Stimulated activated CD4-positive, alpha-beta T cell treated with anti-CD3 and anti-CD28 coated beads, Interleukin-2, amount 100 ng/mL, for 48 hours (primary cell): ENCODE measurements at places on chromosomes 7 and 10.
A peak's percentile ranks its signal among the peaks of the same experiment; 100 is the strongest.

GRCh38 chr10:24249829-24250415 lies 41.0 kb downstream of the KIAA1217 start:
- no peak for DNase-seq

DNA sequence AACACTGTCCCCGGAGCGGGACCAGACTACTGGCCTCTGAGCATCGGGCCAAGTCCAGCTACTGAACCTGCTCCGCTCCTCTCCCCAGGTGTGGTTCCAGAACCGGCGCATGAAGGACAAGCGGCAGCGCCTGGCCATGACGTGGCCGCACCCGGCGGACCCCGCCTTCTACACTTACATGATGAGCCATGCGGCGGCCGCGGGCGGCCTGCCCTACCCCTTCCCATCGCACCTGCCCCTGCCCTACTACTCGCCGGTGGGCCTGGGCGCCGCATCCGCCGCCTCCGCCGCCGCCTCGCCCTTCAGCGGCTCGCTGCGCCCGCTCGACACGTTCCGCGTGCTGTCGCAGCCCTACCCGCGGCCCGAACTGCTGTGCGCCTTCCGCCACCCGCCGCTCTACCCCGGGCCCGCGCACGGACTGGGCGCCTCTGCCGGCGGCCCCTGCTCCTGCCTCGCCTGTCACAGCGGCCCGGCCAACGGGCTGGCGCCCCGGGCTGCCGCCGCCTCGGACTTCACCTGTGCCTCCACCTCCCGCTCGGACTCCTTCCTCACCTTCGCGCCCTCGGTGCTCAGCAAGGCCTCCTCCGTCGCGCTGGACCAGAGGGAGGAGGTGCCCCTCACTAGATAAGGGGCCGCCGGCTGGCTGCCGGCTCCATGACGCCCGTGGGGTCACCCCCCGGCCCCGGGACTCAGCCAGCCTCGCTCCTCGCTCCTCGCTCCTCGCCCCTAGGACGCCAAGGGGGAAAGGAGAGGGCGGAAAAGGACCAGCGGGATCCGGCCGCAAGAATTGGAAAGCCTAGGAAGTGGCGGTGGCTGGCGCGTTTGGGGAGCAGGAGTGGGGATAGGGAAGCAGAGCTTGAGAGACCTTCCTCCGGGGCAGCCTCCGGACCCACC lies 3.4 kb downstream of the EVX1 start:
- DNase-seq, result no peak

DNA sequence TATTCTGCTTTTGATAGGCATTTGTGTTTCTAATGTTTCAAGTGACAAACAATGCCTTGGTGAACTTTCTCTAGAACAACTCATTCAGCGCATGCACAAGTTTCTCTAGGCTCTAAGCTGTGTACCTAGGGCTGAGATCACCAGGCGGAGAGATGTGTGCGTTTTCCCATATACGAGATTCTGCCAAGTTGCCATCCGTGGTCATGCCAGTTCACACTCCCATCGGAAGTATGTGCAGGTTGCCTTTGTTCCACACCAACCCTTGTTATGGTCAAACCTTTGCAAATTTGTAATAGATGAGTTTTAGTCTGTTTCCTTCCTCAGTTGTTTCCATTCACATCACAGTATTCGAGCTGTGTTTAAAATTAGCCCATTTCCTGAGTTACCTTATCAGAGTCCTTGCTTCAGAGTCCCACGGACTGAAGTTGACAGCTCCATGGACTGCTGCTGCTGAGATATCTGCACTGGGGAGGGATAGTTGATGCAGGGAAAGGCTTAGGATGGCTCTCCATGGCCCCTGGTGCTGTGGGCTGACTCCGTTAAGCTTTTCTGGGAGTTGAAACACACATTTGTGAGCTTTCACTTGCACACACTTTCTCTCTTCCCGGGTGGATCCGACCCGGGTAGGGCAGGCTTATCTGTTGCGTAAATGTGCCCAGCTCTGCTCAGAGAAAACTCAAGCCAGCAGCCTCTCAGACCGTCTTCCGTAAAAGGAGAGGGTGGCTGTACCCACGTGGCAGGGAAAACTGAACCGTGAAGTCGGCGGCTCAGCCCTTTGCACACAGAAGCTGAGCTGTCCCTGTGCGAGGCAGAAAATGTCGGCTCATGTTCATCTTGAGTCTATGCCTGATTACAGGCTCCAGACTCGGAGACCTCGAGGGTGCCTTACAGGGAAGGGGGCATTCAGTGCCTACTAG lies 49.4 kb downstream of the HK1 start:
- no peak for DNase-seq

- DNase-seq, result no peak
Measured at GRCh38 chr10:106857728-106858127, 306.8 kb downstream of the SORCS1 start.

GRCh38 chr10:120600871-120601649 lies 144.0 kb downstream of the PLPP4 start:
- no peak for DNase-seq

DNA sequence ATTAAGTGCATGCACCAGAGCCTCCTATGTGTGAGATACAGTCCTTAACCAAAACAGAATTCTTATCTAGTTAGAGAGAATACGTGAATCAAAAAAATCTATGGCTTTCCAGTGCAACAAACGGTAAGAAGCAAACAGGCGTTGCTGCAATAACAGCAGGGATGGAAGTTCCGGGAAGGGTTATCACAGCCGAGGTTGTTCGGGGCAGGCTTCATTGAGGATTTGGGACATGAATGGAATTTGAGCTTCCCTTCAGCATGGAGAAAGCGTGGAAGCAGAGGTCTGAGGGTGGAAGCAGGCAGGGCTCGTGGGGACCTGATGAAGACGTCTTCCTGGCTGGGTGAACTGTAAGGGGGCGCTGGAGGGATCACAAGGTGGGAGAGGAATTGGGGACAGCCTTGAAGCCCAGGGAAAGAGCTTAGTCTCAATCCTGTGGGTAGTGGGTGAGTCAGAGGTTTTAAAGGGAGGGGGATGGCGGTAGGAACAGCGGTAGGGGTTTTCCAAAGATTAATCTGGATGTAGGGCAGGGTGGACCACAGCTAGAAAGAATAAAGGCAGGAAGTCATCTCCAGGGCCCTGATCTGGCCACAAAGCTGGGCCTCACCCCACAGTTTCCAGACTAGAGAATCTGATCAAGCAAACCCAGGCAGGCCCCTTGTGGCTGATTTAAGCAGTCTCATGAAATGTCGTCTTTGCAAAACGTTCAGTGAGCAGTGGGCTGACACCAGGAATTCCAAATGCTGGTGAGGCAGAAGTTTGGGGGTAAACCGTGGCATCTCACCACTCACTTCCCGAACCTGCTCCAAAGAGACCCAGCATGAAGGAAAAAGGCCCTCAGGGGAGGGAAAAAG lies 65.1 kb downstream of the CALML3 start:
- DNase-seq, result no peak

- no peak for DNase-seq
Measured at GRCh38 chr7:36781011-36781738, 56.9 kb upstream of the AOAH start.

DNA sequence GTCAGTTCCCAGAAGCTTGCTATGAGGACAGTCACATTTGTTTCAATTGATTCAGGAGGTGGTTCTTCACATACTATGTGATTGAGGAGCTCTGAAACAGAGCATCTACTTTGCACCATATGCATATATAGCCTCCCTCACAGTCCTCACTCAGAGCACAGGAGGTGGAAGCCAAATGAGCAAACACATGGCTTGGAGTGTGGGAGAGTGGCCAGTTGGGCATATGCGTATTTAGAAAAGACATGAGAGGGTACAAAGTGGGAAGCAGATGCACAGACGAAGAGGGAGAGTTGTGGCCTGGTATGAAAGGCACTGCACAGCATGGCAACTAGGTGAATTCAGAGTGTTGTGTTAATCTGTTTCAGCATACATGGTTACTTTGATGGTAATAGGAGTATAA lies 165.6 kb downstream of the COL28A1 start:
- no peak for DNase-seq

DNA sequence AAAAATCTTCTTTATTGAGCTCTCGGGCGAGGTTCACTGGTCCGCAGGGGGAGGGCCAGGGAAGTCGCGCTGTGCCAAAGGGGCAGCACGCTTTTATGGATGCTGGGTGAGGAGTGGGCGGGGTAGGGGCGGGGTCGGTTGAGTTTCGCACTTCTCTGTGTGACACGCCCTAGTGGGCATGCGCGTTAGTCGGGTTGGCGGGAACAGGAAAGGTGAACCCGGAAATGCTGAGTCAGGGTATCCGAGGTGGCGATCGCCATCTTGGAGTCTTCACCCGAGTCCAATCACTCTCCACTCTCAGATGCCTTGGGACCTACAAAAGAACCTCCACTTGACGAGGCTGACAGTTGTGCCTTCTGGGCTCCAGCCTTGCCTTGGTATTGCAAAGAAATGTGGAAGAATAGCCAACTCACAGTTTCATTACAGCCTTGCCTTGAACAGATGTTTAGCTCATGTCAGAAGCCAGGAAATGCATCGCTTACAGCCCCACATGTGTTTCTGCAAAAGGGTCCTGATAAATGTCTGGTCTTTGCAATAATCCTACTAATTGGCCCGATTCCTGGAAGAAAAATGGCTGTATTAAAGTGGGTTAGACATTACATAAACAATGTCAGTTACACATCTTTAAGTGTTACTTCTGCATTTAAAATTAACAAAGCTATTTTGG lies 64.1 kb downstream of the AHR start:
- DNase-seq, result no peak

GRCh38 chr7:6092953-6093354 lies 61.8 kb downstream of the ANKRD61 start:
- no peak for DNase-seq

DNA sequence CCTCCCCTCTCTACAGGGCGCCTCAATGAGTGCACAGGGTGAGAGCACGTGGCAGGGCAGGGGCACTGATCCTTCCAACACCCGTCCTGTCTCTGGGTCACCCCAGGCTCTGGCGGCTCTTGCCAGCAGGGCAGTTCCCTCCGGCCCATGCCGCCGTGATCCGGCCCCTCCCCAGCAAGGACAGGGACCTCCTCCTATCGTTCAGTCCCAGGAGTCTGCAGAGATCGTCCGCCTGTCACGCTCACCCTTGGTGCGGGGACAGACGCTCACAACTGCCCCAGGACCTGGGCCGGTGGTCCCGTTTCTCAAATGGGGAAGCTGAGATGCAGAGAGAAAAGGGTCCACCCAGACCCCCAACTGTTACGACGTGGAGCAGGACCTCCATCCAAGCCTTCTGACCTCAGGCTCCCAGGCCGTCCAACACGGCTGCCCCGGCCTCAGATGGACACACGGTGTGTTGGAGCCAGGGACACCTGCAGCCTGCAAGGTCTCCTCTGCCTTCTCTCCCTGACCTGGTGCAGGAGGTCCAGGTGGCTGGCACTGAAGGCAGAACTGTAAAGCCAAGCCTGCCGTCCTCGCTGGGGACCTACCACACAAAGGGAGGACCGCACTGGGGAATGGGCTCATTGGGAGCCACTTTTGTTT lies 248.9 kb downstream of the ELFN1 start:
- no peak for DNase-seq

DNA sequence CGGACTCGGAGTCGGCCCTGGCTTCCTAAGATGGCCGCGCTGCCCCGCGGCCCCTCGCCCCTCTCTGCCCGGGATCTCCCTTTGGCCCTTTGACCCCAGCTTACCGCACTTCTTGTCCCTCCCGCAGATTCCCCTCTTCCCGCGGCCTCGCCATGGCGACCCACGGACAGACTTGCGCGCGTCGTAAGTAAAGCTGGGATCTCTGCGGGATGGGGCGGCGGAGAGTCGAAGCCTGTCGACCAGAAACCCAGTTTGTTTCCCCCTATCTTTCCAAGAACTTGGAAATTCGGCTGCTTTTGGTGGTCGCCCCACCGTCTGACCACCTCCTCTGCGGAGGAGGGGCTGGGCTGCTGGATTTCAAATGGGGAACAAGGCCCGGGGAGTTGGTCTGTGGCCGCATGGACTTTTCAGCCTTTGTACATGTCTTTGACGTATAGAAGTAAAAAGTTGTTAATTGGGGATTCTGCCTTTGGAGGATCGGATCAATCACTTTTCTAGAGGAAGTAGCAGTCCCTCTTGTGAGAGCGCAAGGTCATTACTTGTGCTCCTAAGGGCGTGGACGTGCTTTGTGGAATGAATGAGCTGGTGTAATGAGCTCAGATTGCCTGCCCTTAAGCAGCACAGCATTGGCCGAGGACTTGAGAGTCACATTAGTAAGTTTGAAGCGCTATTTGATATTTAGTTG lies 553 bp downstream of the VDAC2 start:
- DNase-seq, result peak; percentile 9

GRCh38 chr7:365593-365992 lies 75.6 kb downstream of the FOXL3 start:
- no peak for DNase-seq

DNA sequence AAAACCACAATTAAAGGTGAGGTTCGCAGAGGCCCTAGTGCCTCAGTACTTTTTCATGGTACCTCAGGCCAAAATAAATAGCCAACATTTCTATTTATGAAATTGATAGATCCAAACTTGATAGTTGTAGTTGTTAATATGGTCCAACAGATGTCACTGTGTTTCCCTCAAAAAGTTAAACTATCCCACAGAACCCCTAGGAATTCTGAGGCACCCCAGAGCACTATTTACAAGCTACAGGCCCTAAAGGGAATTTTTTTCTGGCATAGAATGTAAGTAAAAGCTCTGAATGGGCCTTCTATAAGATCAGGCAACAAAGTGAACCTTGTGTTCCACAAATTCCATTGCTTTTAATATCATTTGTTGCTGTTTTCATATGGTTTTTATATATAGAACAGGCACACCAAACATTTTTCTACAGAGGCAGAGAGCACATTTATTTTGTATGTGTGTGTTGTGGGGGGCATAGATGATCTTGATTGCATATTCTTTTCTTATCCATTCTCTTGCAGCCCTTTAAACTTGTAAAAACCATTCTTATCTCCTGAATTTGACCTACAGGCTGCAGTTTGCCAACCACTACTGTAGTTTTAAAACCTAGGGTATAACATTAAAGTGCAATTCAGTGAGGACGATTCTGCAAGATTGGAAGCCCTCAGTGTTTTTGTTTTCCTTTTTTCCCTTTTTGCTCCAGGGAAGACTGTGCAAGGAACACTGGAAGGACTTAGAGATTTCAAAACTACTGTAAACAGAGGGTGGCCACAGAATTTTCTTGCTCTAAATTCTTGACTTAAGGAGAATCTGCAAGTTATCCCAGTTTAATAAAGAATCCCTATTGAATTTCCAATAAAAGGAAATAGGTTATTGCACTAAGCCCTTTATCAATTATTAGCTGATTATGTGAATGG lies 3.5 kb upstream of the ARL4A start:
- DNase-seq, result no peak

GRCh38 chr7:21185653-21186265 lies 242.1 kb upstream of the SP4 start:
- no peak for DNase-seq

DNA sequence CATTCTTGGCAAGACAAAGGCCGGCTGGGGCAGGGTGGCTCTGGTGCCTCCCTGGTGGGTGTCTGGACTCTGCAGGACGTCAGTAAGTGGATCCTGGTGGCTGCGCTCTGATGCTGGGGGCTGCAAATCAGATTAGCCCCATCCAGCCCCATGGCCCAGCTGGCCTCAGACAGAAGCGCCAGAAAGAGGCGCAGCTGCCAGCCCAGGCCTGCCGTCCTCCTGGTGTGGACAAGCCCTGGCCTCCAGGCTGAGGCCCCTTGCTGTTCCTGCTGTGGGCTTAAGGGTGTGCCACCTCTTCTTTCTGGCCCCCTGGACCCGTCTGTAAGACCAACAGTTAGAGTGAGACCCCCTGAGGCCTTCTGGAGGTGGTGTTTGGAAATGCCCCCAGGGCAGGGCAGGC lies 5.9 kb upstream of the LFNG start:
- no peak for DNase-seq
